ENCODE measurements at places on chromosomes 4 and X.

- DNase-seq: no peak
Observed at GRCh38 chrX:405149-405548, 18.4 kb upstream of the PPP2R3B start.

- DNase-seq: no peak
Observed at GRCh38 chr4:15457406-15458201, 12.1 kb upstream of the CC2D2A start.

DNA sequence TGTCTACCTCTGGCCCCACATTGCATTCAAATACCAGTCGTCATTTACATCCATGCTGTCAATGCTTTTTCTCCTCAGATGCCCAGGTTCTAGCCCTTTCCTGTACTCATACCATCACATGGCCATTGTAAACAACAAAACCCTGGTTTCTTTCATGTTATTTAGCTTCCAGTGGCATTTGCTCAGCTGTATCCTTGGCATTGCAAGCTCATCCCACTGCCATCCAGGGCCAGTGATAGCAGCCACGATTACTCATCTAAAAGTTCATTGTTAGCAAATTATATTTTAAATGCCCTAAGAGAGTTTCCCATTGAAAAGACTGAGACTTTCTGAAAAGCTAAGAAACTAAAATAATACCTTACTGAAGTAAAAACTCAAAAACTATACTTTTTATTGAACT, 34.0 kb downstream of the VEGFC start:
- DNase-seq: no peak

DNA sequence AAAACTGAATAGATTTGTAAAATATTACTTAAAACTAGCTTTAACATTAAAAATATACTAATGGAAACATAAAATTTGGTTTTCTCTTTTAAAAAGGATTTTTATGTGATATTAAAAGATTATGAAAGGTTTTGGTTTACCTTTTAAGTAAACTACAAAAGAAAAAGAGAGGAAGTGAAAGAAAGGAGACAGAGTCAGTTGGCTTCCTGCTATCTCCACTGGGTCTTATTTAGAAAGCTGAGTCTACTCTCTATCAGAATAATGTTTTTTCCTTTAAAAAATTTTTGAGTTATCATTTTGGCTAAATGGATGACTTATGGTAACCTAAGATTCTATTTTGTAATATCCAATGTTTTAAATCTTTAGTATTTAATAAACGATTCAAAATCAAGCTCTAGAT, 21.6 kb upstream of the ATP8A1 start:
- DNase-seq: no peak

GRCh38 chr4:165844161-165844560, 28.9 kb upstream of the TLL1 start:
- DNase-seq: no peak

- DNase-seq: no peak
Observed at GRCh38 chrX:38327775-38328081, 419 bp upstream of the RPGR start.

DNA sequence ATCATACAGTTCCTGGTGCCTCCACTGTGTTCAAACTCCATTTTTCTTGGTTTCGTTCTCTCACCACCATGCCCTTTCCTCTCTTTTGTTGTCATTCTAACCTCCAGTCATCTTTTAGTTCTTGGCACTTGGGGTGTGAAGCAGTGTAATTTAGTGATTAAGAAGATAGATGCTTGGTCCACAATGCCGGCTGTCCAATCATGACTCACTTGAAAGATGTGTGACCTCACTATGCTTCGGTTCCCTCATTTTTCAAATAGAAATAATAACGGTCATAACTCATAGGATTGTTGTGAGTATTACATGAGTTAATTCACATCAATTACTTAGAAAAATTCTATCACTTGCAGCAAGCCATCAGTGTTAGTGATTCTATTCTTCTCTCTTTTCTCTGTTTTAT, 327.8 kb downstream of the ADGRL3 start:
- no peak for DNase-seq

GRCh38 chrX:14670819-14671218, 141.5 kb downstream of the GLRA2 start:
- DNase-seq: no peak

- DNase-seq: peak; percentile 32
Observed at GRCh38 chr4:88985088-88985773, 71.8 kb downstream of the FAM13A start.

GRCh38 chr4:151324752-151325110, 674 bp downstream of the SH3D19 start:
- peak; percentile 71 for DNase-seq

GRCh38 chrX:110852180-110852579, 56.6 kb upstream of the CHRDL1 start:
- DNase-seq: no peak

GRCh38 chr4:81343536-81343935, 128.2 kb downstream of the RASGEF1B start:
- no peak for DNase-seq

DNA sequence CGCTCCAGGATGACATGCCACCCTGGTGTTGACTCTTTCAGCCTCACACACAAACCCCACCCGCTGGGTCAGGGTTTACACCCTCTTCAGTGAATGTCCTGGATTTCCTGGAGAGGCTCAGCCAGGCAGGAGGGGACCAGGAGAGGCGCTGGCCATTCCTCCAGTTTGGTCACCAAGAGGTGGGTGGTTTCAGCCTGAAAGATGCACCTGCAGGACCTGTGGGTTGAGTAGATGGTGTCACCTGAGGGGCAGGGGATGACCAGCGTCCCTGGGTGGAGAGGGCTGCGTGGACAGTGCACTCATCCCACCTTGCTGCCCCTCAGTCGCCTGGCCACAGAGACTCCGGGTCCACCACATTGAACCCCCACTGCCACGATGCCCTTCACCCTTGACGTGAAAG, 179.7 kb downstream of the ASMT start:
- no peak for DNase-seq

DNA sequence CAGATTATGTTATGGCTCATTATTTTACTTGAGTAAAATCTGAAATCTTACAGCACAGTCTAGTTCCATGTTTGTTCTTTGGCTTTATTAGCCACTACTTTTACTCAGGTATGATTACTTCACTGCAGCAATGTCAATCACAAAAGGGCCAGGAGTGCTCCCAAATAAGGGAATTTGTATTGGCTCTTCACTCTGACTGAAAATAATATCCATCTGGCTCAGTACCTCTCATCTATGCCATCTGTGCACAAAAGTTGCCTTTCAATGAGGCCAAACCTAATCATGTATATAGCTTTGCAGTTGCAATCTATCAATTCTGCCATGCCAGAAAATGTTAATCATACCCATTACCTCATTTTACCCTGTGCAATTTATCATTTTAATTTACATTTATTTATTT, 161.1 kb downstream of the TECRL start:
- DNase-seq: no peak

- DNase-seq: no peak
Observed at GRCh38 chr4:173119818-173120217, 48.8 kb upstream of the GALNT7 start.

GRCh38 chr4:86938771-86939520, 4.1 kb downstream of the AFF1 start:
- no peak for DNase-seq

DNA sequence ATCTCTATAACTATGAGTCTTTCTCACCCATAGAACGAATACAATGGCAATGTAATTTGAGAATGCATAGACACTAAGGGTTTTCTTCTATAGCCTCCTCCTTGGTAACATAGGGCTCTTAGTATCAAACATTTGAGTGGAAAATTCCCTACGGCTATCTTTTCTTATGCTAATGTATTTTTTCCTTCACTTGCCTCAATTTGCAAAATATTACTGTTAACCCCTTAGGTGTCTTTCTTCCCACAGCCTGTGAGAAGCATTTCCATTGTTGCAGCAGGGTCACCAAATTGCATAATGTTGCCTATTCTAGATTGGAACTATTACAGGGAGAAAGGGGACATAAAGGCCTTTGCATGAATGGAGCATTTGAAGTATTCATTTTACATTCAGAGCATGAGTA, 140.5 kb upstream of the RAPGEF2 start:
- DNase-seq: no peak

DNA sequence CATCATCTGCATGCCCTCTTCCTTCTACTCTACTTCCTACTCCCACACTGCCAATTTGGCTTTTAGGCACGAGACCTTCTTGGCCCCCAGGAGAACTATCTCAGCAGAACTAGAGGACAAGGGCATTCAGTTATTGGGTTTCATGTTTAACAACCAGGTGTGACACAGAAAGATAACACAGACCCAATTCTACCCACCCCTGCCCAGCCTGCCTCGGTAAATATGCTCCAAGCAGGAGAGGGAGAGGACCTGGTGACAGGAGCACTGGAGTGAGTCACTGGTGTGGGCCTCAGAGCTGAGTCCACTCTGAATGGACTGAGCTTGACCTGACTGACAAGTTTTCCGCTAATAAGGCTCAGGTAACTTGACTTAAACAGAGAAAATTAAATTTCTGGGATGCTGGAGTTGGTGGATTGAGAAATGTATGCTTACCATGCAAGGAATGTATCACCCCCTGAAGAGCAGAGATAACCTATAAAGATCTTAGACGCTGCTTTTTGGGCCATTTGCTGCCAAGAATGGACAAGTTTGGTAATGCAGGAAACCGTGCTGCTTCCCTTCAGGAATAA, 52.5 kb downstream of the CASP3 start:
- no peak for DNase-seq

All from tibial artery (tissue), 4 donors.